ENCODE measurements at places on chromosomes 11 and 22. TPM values are rescaled to one million over a fixed set of nuclear protein-coding genes. Genes with fewer than 3 reads are reported as not detected.

RCE1 gene
- 45.5 TPM for total RNA-seq

F2 gene
- total RNA-seq: 2.0 TPM

MYRF gene
- 14.8 TPM for total RNA-seq

RASL10A gene
- total RNA-seq: not detected

BRMS1 gene
- 106 TPM for total RNA-seq
